M059J (cell line): ENCODE measurements at places on chromosomes 13 and 19.
A peak's percentile ranks its signal among the peaks of the same experiment; 100 is the strongest.

DNA sequence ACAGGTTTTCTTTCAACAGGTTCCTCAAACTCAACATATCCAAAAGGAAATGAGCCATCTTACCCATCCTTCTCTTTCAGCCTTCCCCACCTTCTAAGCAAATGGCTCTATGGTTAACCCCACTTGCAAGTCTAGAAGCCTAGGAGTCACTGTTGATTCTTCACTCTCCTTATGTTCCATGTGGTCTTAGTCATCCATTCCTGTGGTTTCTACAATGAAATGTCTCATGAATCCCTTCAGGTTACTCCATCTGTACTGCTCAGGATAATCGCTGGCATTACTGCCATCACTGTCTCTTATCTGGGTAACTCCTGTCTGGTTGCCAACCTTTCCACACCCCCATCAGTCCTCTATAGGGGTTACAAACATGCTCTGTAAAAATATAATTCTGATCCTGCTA lies 381.3 kb downstream of the ENOX1 start:
- DNase-seq = peak; percentile 78

GRCh38 chr13:113834496-113835200 lies 29.2 kb downstream of the GAS6 start:
- no peak for DNase-seq

DNA sequence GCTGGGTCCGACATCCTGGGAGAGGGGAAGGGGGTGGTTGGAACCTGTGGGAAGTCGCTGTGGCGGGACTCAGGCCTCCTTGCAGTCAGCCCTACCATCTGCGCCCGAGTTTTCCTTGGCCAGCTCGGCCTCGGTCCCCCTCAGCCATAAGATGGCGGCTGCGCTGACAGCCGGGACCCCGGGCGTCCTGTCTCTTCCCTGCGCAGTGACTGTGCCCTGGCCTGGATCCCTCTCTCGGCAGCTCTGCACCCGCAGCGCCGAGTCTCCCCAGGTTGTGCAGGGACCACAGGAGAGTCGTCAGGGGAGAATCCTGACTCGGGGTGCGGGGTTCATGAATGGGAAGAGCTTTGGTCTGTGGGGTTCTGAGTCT lies 345 bp downstream of the ZNF257 start:
- no peak for DNase-seq

GRCh38 chr13:28557725-28558520 lies 63.0 kb upstream of the FLT1 start:
- DNase-seq = peak; percentile 85

DNA sequence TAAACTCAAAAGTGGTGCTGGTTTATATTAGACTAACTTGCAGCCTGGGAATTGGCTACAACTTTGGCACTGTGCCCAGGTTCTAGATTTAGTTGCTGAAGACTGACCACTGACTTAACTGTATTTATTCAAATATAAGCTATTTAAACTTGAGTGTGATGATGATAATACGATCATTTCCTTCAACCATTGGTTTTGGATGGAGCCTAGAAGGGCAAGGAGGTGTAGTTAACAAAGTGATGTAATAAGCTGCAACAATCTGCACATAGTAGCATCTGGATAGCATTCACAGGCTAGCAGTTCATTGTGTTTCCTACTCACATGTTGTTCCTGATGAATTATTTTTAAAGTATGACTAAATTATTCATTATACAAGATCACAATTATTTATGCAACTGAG lies 55.2 kb upstream of the DACH1 start:
- DNase-seq = no peak

DNA sequence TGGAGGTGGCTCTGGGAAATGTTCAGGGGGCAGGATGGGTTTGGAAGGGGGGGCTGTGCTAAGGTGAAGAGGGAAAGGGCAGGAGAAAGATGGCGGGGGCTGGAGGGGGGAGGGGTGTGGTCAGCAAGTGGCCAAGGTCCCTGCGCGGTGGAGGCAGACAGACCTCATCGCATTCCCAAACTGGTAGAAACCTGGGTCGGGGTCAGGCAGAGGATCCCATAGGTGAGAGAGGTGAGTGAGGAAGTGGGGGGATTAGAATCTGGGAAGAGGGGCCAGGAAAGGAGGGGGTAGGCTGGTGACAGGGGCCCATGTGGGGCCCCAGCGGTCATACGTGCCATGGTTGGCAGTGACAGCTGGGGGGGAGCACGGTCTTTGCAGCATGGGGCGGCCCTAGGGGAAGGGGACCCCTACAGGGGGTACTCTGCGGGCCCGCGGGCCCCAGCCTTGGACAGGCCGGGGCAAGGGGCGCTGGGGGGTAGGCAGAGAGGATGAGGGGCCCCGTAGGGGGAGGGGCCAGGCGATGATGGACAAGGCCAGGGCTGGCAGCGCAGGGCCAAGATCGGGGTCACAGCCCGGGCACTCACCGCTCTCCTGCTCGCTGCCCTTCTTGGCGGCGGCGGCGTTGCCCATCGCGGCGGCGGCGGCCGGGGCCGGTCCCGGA lies 514 bp downstream of the PRKACA start:
- no peak for DNase-seq

DNA sequence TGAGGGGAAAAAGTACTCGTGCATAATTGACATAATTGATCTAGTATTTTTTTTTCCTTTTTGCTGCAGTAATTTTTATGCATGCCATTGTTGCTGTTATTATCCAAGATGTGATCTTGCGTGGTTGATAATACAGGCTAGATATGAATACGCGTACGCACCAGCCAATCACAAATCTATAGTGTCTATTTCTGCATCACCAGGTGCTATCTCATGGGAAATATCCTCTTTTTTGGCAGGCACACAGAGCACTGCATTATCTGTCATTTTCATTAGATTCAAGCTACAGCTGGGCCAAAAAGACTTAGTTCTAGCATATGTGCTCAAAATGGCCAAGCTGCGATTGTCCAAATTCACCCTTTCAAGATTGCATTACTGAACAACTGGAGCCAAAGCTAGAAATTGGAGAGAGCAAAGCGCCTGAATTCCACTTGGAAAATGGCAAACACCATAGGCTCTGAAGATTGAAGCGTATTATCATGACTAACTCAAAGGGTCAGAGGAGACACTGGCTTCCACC lies 181.1 kb downstream of the TSHZ3 start:
- no peak for DNase-seq

DNA sequence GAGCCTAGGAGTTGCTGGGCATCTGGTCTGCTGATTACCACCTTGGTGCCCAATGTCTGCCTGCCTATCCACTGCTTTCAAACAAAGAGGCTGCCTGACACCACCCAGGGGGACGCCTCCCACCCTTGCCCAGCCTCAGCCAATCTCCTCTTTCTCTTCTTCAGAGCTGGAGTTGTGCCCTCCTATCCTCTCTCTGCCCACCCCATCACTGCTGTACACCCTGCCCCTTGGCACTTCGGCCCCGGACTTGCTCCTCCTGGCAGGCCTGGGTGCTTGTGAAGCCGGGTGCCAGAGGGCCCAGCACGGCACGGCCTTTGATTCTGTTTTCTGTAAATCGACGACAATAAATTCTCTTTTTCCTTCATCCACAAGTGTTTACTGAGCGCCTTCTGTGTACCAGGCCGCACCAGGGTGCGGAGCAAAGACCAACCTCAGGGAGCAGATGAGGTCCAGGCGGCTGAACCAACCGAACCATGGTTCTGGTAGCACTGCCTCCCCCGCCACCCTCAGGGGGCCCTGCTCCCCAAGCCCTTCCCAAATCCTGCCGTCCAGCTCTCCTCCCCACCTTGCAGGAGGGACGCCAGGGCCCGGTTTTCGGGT lies 5.0 kb downstream of the RNF225 start:
- DNase-seq = peak; percentile 16

- peak; percentile 64 for DNase-seq
Observed at GRCh38 chr19:8578642-8579265, 1.5 kb upstream of the MYO1F start.

DNA sequence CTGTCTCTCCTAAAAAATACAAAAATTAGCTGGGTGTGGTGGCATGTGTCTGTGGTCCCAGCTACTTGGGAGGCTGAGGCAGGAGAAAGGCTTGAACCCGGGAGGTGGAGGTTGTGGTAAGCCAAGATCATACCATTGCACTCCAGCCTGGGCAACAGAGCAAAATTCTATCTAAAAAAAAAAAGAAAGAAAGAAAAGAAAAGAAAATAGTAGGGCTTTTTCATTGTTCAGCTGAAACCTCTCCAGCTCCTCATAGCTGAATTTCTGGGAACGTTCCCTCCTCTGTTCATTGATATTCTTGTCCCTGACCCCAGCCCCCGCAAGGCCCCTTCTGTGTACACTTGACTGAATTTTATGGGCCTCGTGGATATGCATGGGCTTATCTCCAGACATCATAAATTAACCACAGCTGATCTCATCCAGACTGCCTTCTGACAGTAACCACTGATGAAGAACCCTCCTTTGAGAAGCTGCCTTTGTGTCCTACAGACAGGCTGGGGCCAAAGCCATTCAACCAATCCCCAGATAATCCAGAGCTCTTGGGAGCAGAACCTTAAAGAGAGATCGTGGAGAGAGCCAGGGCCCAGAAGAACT lies at the start of gene ELSPBP1:
Gene ELSPBP1 (plus strand): TSS at position 424 of the 594 bp plus-strand sequence. CDS start 14,036 bp downstream, outside the sequence.
- DNase-seq = peak; percentile 89

- no peak for DNase-seq
Observed at GRCh38 chr19:5268801-5269200, 71.8 kb downstream of the PTPRS start.

- DNase-seq = no peak
Observed at GRCh38 chr19:30281906-30282305, 90.3 kb upstream of the ZNF536 start.

DNA sequence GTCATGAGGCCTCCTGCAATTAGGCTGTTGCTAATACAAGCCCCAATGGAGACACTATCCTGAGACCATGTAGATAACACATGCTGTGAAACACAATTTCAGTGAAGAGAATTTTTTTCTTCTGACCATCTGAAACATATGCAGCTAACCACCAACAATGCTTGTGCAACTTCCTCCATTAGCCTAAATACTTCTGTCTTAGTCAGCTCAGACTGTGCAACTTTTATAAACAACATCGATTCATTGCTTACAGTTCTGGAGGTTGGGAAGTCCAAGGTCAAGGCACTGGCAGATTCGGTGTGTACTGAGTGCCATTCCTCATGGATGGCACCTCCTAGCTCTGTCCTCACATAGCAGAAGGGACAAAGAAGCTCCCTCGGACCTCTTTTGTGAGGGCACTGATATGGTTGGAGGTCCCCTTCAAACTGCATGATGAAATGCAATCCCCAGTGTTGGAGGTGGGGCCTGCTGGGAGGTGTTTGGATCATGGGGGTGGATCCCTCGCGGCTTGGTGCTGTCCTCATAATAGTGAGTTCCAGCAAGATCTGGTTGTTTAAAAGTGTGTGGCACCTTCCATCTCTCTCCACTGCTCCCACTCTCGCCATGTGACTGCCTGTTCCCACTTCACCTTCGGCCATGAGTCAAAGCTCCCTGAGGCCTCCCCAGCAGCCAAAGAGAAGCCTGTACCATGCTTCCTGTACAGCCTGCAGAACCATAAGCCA lies 27.7 kb downstream of the STK24 start:
- DNase-seq = peak; percentile 79
